ENCODE measurements at places on chromosomes 1 and 21. TPM values are rescaled to one million over a fixed set of nuclear protein-coding genes. Genes with fewer than 3 reads are reported as not detected.

- no peak overlapping the region for H3K4me3 ChIP-seq
- DNase-seq = peak; percentile 57
- no peak overlapping the region for H3K27ac ChIP-seq
- H3K27me3 ChIP-seq = no peaks in the 10 kb centered on the region
- H3K4me1 ChIP-seq = peaks cover 49% of the 10 kb centered on the region
These were observed 235.2 kb upstream of the IRF2BP2 start for GRCh38 chr1:234845097-234845660.

DNA sequence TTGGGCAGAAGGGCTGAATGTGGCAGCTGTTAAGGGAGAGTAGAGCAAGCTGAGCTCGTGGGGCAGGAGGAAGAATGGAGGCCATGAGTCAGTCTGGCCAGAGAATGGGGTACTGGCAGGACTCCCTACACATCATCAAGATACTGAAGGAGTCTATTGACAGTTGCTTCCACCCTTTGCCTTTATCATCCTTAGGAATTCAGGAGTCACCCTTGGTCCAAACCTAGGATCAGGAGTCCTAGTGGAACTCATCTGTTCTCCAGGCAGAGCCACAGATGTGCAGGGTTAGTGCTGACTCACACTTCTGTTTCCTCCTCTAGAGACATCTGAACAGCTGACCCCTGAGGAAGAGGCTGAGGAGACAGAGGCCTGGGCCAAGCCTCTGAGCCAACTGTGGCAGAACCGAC lies 18.7 kb upstream of the ST3GAL3 start:
- no peaks in the 10 kb centered on the region for H3K4me1 ChIP-seq
- no peak overlapping the region for H3K27ac ChIP-seq
- no peak overlapping the region for H3K4me3 ChIP-seq

DNA sequence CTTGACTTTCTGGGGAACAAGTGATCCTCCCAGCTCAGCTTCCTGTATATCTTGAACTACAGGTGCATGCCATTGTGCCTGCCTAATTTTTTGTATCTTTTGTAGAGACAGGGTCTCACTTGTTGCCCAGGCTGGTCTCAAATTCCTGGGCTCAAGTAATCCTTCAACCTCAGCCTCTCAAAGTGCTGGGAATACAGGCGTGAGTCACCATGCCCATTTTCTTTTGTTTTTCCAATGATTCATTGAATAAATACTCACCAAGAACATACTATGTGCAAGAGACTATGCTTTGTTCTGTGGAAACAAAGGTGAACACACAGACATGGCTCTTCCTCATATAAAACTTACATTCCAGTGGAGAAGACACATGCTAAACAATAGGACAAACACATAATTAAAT lies 407.8 kb upstream of the DAB1 start:
- DNase-seq = no peak
- H3K27me3 ChIP-seq = no peaks in the 10 kb centered on the region
- no peak overlapping the region for H3K27ac ChIP-seq
- H3K36me3 ChIP-seq = no peaks in the 10 kb centered on the region

- no peak overlapping the region for H3K4me3 ChIP-seq
- H3K4me1 ChIP-seq = no peaks in the 10 kb centered on the region
- no peaks in the 10 kb centered on the region for H3K36me3 ChIP-seq
- H3K27me3 ChIP-seq = no peaks in the 10 kb centered on the region
- DNase-seq = no peak
- H3K27ac ChIP-seq = no peak overlapping the region
These were observed 36.9 kb upstream of the DISP1 start for GRCh38 chr1:222777977-222778376.

DNA sequence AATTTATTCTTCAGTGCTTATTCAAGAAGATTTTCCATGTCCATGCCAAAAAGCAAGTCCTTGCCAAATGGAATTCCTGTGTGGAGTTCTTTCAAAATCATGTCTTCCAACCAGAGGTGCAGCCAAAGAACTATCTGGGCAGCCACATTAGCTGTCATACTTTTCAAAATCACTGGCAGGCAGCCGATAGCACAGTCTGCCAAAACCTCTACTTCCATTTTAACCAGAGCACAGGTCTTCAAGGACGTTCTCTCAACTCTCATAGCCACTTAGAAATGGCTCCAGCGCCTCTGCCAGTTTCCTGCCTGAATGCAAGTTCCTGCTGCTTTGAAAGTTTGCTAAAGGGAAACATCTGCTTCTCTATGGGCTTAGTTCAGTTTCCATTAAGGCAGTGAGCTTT lies 975.7 kb upstream of the ADGRL4 start:
- H3K36me3 ChIP-seq = no peaks in the 10 kb centered on the region
- no peak overlapping the region for H3K27ac ChIP-seq
- no peaks in the 10 kb centered on the region for H3K4me1 ChIP-seq
- DNase-seq = no peak
- H3K27me3 ChIP-seq = no peaks in the 10 kb centered on the region

GRCh38 chr1:29451368-29451892 lies 215.1 kb downstream of the PTPRU start:
- no peak for DNase-seq
- H3K27ac ChIP-seq = no peak overlapping the region
- no peaks in the 10 kb centered on the region for H3K36me3 ChIP-seq
- H3K4me3 ChIP-seq = no peak overlapping the region
- H3K27me3 ChIP-seq = no peaks in the 10 kb centered on the region
- no peaks in the 10 kb centered on the region for H3K4me1 ChIP-seq

DNA sequence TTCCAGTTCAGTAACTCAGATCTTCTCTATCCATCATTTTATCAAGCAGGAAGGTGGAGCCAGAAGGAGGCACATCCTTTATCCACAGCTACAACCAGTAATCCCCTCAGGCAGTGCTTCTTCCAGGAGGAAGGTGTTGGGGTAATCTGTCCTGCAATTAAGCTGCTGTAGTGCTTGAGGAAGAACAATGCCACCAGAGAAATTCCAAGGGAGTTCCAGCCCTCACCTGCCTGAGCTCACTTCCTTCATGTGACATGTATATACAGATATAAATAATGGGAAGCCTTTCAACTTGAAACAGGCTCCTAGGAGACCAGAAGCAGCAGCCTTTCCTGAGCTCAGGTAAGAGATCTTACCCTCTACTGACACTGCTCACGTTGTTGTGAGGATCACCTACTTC lies 2.2 kb upstream of the IL20 start:
- no peaks in the 10 kb centered on the region for H3K36me3 ChIP-seq
- no peak overlapping the region for H3K27ac ChIP-seq
- DNase-seq = no peak
- H3K4me1 ChIP-seq = peaks cover 9% of the 10 kb centered on the region
- no peaks in the 10 kb centered on the region for H3K27me3 ChIP-seq

- H3K36me3 ChIP-seq = no peaks in the 10 kb centered on the region
- no peak overlapping the region for H3K4me3 ChIP-seq
- H3K27ac ChIP-seq = no peak overlapping the region
- no peaks in the 10 kb centered on the region for H3K4me1 ChIP-seq
These were observed 131.9 kb upstream of the ATP1B1 start for GRCh38 chr1:168974611-168975010.

- no peak overlapping the region for H3K27ac ChIP-seq
- H3K4me1 ChIP-seq = no peaks in the 10 kb centered on the region
- no peak for DNase-seq
- no peaks in the 10 kb centered on the region for H3K36me3 ChIP-seq
- no peak overlapping the region for H3K4me3 ChIP-seq
These were observed 26.5 kb upstream of the TSPEAR start for GRCh38 chr21:44737706-44738354.

DNA sequence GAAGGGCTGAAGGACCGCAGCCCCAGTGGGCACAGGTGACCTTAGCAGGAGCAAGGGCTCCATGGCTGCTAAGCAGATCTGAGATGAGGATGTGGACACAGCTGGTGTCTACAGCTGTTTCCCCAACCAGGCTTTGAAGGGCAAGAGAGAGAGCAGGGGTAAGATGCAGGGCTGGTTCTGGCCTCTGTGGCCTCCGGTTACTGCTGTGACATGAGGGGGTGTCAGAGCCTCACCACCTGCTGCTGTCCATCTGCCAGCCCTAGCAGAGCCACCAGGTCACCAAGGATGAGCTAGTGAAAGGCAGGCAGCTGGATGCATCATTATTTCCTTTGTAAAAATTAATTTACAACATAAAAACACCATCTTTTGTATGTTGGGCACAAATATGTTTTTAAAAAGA lies 33.4 kb downstream of the OBSCN start:
- no peaks in the 10 kb centered on the region for H3K4me1 ChIP-seq
- no peak overlapping the region for H3K27ac ChIP-seq
- peaks cover 20% of the 10 kb centered on the region for H3K36me3 ChIP-seq
- no peak for DNase-seq

Gene HFM1
- total RNA-seq = not detected

Gene DCST2
- total RNA-seq = 0.09 TPM

Gene LENEP
- total RNA-seq = 0.72 TPM

Gene ACKR1
- not detected for total RNA-seq

Gene SNAPIN
- total RNA-seq = 36.7 TPM

Gene MAGOH
- 127 TPM for total RNA-seq

Gene DNASE2B
- not detected for total RNA-seq

Gene S100A16
- not detected for total RNA-seq
